ENCODE measurements at places on chromosomes 13 and 19.

DNA sequence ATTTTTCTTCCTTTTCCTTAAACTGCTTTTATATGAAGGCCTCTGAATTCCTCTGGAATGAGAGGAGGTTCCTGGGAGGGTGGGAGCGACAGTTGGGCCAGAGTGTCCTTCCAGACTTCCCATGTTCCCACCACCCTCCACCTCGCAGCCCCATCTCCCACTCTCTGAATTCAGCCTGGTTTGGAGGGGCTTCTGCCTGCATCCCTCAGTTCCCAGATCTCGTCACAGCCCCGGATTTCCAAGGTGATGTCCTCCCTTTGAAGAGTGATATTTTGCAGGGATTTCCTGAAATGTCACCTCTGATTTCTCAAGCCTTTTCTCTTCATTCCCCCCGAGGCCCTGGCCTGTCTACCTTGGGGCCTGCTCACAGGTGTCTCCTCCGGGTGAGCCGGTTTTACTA is 16.7 kb upstream of the SLC7A9 start:
- no peak for DNase-seq

DNA sequence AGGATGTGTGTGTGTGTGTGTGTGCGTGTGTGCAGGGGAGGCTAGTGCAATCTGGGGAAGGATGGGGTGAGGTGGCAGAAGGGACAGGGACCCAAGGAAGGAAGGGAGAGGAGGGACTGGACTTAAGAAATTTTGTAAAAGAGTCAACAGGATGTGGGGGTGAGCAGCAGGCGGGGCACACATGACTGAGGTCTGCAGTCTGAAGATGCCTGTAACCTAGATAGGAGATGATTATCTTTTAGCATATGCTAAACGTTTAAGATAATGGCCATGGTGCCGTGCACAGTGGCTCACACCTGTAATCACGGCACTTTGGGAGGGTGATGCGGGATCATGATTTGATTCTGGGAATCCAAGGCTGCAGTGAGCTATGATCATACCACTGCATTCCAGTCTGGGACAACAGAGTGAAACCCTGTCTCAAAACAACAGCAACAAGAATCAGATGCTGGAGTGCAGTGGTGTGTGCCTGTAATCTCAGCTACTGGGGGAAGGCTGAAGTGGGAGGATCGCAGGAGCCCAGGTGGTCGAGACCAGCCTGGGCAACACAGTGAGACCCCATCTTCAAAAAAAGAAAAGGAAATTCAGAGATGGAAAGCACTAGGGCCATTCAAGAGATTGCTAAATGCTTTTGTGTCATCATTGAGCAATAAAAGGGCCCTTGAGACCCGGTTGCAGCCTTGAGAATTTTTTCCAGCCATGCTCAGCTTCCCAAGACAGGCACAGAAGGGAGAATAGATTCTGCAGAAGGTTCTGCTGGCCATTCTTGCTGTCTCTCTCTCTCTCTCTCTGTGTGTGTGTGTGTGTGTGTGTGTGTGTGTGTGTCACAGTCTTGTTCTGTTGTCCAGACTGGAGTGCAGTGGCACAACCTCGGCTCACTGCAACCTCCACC is 3.8 kb upstream of the ZNF414 start:
- DNase-seq: no peak

DNA sequence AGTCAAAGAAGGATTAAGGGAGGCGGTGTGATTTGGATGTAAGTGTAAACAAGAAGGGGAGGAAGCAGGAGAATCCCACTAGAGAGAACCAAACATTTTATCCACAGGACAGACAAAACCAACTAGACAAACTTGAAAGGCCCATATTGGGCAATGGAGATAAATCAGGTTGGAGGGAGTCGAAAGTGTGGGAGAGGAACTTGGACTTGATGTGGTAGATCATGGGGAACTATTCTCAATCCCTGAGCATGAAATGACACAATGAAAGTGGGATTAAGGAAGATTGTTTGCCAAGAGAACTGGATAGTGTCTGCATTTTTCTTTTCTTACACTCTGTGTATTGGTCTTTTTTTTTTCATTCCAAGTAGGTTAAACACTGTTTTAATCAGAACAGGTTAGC is 17.9 kb downstream of the GPR183 start:
- no peak for DNase-seq

DNA sequence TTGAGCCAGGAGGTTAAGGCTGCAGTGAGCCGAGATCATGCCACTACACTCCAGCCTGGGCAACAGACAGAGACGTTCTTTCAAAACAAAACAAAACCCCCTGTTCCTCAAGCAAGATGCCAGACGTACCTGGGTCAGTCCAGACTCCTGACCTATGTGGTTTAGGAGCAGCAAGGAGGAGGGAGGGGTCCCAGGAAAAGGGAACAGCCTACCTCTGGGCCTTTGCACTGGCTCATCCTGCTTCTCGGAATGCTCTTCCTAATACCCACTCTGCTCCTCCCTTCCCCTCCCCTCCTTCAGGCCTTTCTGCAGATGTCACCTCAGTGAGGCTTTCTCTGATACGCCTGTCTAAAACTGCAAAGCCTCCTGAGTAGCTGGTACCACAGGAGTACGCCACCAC is 9.5 kb downstream of the RINL start:
- DNase-seq: no peak

- no peak for DNase-seq
Measured at GRCh38 chr19:10372690-10373089, 7.7 kb downstream of the TYK2 start.

GRCh38 chr13:47798906-47799305 is 202.2 kb downstream of the SUCLA2 start:
- DNase-seq: no peak

GRCh38 chr19:3526507-3527237 is 12.3 kb upstream of the TEKTIP1 start:
- DNase-seq: no peak

GRCh38 chr19:57825511-57825910 is 4.6 kb upstream of the ZNF587B start:
- no peak for DNase-seq

GRCh38 chr19:7509625-7510024 is 6.3 kb upstream of the ZNF358 start:
- DNase-seq: no peak

DNA sequence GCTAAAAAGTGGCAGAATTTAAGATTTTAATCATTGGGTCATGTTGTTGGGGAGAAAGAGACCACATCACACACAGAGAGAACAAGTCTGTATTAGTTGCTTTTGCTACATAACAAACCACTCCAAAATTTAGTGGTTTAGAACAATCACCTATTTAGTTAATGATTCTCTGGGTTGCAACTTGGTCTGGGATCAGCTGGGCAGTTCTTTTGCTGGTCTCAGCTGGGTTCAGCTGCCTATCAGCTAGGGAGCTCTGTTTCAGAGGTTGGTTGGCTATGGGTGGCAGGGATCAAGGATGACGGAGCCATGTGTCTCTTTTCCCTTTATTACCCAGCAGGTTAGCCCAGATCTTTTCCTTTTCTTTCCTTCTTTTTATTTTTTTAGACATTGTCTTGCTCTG is 8.9 kb downstream of the PINLYP start:
- DNase-seq: no peak

DNA sequence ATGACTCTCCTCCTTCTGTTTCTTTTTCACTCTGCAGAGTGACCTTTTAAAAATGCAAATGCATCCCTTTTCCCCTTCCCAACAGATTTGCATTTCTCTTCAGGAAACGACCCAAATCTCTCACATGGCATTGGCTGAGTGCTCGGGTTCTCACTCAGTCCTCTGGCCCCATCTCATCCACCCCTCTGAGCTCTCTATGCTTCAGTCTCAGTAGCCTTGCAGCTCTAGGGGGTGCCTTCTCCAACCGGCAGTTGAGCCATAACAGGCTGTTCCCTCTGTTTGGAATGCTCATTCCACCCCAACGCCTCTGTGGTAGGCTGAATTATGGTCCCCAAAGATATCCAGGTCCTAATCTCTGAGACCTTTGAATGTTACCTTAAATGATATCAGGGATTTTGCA is 78.2 kb downstream of the AKAP11 start:
- no peak for DNase-seq

GRCh38 chr13:102267191-102267590 is 134.7 kb downstream of the FGF14 start:
- DNase-seq: no peak

DNA sequence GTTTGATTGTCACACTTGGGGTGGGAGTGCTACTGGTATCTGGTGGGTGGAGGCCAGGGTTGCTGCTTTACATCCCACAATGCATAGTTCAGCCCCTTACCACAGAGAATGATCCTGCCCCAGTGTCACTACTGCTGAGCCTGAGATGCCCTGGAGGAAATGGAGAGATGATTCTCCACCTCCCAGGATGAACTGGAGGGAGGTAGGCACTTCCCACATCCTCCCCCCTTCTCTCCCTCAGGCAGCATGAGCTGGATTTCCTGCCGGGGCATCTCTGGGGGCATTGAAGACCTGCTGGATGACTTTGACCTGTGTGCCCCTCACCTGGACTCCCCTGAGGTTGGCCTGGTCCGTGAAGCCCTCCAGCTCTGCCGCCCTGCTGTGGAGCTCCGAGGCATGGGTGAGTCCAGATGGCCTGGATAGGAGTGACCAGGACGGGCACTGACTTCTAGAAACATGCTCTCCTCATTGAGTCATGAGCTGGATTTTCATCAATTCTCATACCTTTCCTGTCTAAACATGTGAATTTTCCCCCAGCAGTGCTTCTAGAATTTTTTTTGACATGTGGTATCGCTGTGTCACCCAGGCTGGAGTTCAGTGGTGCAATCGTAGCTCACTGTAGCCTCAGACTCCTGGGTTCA is 45.3 kb downstream of the NWD1 start:
- no peak for DNase-seq

DNA sequence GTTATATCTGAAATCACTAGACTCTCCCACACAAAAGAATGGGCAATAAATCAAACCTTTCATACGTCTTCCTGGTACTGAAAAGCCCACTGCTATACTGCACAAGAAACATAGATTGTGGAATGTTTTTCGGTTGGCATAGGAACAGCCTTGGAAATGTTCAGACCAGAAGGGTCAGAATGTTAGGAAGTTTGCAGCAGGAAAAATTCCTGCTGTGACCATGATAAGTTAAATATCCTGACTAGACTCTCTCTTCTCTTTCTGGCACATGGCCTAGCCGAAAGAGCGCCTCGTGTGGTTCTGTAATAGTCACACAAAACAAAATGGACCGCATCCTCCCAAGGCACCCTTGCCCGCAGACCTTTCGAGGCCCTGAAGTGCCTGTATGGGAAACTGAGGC is 427.2 kb downstream of the COG6 start:
- no peak for DNase-seq

Measured in NCI-H1694 (cell line).